ENCODE measurements at places on chromosomes 2 and 18. TPM values are rescaled to one million over a fixed set of nuclear protein-coding genes. Genes with fewer than 3 reads are reported as not detected.

GRCh38 chr2:55827855-55828254 is 95.7 kb downstream of the EFEMP1 start:
- no peak for DNase-seq

DNA sequence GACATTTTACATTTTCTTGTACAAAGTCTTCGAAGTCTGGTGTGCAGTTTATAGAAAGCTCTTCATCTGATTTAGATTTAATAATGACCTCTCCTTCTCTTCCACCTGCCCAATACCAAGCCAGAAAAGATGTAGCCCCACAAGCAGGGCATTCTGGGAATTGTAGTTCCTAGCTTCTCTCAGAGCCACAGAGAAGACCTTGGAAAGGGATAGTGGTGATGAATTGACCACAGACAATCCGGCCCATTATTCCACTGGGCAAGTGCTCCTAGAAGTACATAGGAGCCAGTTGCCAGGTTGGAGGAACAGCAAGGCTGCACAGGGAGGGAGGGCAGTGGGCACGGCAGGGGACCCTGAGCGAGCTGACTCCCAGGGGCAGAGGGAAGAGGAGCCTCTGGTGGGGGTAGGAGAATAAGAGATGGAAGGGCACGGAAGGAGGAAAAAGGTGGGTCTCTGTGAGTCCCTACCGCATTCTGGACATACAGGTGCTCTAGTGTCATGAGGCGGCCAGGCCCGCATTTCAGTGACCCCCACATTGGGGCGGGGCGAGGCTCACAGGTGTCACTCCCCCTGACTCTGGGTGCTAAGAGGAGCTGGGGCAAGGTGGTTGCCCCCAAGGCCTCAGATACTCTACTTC is 152.5 kb upstream of the HAAO start:
- DNase-seq = no peak

- no peak for DNase-seq
Observed at GRCh38 chr2:181772334-181772733, 92.0 kb upstream of the NEUROD1 start.

DNA sequence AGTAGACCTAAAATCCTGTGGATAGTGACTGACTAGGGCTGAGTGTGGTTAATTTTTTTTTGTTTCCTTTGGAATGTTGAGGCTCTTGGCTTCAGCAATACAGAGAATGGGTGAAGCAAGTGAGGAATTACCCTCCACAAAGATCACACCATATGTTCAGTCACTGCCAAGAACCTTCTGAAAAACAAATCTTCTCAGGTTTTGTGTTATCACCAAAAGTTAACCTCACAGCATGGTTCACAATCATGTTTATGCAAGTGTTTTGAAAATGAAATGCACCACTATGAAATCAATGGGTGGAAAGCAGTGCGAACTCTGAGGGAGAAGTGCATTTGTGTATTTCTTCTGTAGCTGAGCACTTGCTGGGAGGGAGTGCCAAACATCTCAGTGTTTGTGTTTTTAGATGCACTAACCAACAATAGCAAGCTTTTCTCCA is 44.4 kb downstream of the SPATS2L start:
- no peak for DNase-seq

- DNase-seq = no peak
Observed at GRCh38 chr2:170020777-170021176, 157.2 kb upstream of the MYO3B start.

GRCh38 chr2:13826314-13826853 is 806.1 kb upstream of the LRATD1 start:
- no peak for DNase-seq

DNA sequence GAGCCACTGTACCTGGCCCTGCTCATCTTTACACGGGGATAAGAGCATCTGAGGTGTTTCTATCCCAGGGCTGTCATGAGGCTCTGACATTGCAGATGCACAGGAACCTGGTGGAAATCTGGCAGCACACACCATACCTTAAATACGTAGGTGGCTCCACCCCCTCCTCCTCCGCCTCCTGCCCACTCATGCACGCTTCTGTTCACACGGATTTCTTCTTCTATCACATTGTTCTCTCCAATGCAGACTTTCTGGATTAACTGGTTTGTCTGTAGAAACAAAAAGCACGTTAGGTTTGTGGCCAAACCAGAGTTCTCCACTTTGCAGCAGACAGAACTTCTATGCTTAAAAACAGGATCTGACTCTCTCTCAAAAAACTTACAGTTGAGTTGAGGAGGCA is 118.2 kb downstream of the CLIP4 start:
- no peak for DNase-seq

GRCh38 chr2:67666386-67667053 is 269.4 kb downstream of the ETAA1 start:
- no peak for DNase-seq

DNA sequence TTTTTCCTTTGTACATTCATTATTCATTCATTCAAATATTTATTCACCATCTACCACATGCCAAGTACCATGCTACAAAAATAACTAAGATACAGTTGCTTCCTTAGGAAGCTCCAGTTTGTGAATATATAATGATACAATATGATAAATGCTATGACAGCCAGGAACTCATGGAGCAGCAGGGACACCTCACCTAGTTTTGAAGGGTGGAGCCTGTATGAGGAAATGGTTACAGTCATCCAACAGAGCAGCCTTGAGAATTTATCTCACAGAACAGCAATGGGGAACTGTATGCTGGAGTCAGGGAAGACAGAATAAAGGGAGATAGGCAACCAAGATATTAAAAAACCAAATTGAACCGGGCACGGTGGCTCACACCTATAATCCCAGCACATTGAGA is 124.0 kb downstream of the OSBPL1A start:
- no peak for DNase-seq

DNA sequence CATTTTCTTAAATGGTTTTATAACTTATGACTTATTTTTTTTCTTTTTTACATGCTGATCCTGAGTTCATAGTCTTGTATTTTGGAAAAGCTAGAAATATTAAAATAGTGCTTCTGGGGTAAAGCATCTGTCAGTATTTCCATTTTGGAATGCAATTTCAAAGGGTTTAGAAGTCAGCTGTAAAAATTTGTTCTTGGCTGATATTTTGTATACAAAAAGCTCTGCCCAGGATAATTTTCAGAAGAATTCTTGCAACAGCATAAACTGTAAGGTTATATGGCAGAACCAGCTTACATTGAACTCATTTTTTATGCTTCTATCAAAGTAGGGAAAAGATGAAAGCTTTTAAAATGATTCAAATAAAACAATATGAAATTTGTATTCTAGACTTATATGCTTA is 97.4 kb downstream of the DIS3L2 start:
- no peak for DNase-seq

DNA sequence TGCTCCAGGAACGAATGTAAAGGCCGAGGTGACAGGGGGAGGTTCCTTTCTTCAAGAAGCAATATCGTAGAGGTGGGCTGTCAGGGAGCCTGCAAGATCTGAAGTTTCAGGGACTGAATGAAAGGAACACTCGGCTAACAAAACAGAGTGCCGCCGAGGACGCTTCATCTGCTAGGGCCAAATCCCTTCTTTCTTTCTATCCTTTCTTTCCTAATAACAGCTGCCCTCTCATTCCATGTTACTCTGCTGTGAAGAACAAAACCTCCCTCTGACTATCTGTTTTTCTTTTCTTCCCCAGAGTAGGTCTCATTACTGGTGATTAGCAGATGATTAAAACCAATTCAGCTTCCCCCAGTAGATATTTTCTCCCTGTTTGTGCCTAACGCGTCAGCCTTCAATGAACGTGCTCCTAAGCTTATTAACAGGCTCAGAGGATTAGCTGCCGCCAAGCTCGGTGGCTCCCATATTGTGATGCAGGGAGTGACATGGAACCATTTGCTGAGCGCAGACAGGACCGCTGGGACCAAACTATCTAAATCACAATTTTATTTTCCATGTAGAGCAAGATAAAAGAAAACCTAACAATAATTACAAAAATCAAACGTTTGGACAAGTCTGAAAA is 414.6 kb downstream of the TMEM182 start:
- no peak for DNase-seq

- DNase-seq = no peak
Observed at GRCh38 chr18:78145096-78145495, 834.5 kb upstream of the SALL3 start.

DNA sequence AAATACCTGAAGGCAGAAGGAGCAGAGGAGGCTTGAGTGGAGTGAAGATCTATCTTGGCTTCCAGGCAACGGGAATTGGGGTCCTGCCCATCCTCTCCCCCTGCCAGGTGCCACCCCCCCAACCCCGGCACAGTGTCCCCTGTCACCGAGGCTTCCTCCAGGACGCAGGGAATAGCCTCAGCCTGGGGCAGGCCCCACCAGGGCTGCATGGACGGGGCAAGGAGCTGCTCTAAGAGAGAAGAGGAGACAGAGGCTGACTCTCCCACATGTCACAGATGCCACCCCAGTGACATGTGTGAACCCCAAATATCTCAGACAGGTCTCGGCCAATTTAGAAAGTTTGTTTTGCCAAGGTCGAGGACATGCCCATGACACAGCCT is 42.1 kb downstream of the PXDN start:
- no peak for DNase-seq

DNA sequence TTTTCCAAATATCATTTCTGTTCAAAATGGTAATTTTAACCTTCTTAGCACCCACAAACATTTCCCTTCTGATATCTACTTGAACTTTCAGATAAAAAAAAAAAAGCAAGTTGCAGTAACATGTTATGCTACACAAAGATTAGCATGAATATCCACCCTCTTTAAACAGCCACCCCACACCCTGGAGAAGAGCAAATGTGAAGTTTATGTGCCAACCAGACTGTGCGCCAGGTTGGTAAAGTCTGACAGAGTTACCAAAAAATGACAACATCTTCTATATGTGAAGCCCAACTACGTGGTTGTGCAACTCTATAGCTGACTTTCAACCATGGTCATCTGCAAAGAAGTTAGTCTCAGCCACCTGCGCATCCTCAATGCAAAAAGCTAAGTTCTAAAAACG is 62.6 kb downstream of the BCL11A start:
- no peak for DNase-seq

- no peak for DNase-seq
Observed at GRCh38 chr18:55833543-55833942, 245.6 kb upstream of the TCF4 start.

DNA sequence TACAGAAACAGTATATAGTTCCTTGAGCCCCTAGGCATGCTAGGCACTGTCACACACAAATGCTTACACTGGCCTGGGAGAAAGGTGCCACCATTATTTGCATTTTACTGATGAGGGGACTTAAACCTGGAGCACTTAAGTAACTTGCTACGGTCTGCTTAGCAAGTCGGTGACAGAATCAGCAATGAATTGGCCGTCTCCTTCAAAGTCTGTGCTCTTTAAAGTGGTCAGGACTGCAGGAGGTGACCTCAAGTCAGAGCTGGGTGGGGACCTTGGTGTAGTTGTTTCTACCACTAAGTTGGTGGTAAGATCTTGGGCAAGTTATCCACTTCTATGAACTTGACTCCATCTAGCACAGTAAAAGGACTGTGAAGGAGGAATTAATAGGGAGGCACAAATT is 34.8 kb downstream of the PTPRM start:
- DNase-seq = no peak

GRCh38 chr18:1267021-1267420 is 362.4 kb downstream of the ADCYAP1 start:
- DNase-seq = no peak

- no peak for DNase-seq
Observed at GRCh38 chr2:158743879-158744278, 51.2 kb upstream of the DAPL1 start.

DNA sequence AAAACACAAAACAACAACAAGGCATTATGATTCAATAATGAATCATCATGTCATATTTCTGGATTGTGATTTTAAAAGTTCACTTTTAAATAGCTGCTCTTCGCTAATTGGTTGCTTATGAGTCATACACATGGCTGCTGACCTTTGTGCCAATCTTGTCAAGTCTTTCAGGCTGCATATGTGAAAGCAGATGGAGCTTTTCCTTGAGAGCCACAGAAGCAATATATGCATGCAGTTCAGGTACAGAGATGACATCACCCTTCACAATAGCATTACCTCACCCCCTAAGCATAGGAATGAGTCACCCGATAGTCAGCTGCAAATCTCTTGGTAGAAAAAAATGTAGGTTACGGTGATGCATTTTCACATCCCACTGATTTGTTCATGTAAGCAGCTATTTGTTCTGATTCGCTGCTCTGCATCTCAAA is 27.2 kb downstream of the EIF2AK3 start:
- peak; percentile 99 for DNase-seq

GRCh38 chr2:220315098-220315823 is 687.8 kb downstream of the SLC4A3 start:
- no peak for DNase-seq

GRCh38 chr2:28643911-28644334 is 107.7 kb upstream of the PPP1CB start:
- DNase-seq = no peak

- no peak for DNase-seq
Observed at GRCh38 chr2:219612577-219613286, 14.7 kb upstream of the SLC4A3 start.

- no peak for DNase-seq
Observed at GRCh38 chr18:61549416-61549815, 216.2 kb downstream of the CDH20 start.

- no peak for DNase-seq
Observed at GRCh38 chr2:102144128-102144527, 1.6 kb downstream of the IL1R1 start.

GRCh38 chr2:177970670-177971454 is 101.7 kb downstream of the PDE11A start:
- DNase-seq = no peak

GRCh38 chr2:121039679-121040078 is 245.3 kb downstream of the TFCP2L1 start:
- DNase-seq = no peak

- no peak for DNase-seq
Observed at GRCh38 chr18:58228762-58229161, 184.7 kb downstream of the NEDD4L start.

The PROC gene
- total RNA-seq = not detected

The IL36A gene
- total RNA-seq = not detected

The LRP2 gene
- under 0.01 TPM for total RNA-seq

The ODC1 gene
- total RNA-seq = 191 TPM

The MBP gene
- 0.53 TPM for total RNA-seq

The SERPINB4 gene
- not detected for total RNA-seq

The SRD5A2 gene
- not detected for total RNA-seq

The PLEKHM3 gene
- 7.2 TPM for total RNA-seq

The IL36RN gene
- not detected for total RNA-seq

The PCARE gene
- total RNA-seq = not detected

The CHRND gene
- not detected for total RNA-seq
